ENCODE measurements at places on chromosomes 7 and 10. TPM values are rescaled to one million over a fixed set of nuclear protein-coding genes. Genes with fewer than 3 reads are reported as not detected.
A peak's percentile ranks its signal among the peaks of the same experiment; 100 is the strongest.

PODXL gene
- 28.1 TPM for total RNA-seq

CACNA2D1 gene
- total RNA-seq: 18.6 TPM

DNA sequence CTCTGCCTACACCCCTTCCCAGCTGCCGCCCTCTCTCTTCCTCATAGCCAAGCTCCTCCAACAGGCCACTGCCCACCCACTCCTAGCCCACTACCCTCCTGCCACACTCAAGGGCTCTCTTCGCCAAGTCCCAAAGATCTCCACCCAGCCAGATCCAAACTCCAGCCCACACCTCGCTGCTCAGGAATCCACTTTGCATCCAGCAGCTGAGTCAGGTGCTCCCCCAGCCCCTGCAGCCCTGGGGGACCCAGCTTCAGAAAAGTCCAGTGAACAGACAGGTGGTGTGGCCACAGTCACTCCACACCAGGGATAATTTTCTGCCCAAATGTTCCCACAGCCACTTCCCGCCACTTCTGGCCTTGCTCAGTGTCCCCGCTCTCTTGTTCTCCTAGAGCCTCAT lies 10.9 kb downstream of the OGDHL start:
- peak; percentile 20 for DNase-seq

CFTR gene
- total RNA-seq: not detected

BUD23 gene
- total RNA-seq: 62.0 TPM

PTPN20 gene
- 9.0 TPM for total RNA-seq

MBLAC1 gene
- total RNA-seq: 1.8 TPM

CPA1 gene
- total RNA-seq: 0.14 TPM

NXPH1 gene
- 80.2 TPM for total RNA-seq

- no peak for DNase-seq
Observed at GRCh38 chr10:71743089-71743838, 23.7 kb upstream of the C10orf105 start.

ANXA8L1 gene
- 1.2 TPM for total RNA-seq

DNA sequence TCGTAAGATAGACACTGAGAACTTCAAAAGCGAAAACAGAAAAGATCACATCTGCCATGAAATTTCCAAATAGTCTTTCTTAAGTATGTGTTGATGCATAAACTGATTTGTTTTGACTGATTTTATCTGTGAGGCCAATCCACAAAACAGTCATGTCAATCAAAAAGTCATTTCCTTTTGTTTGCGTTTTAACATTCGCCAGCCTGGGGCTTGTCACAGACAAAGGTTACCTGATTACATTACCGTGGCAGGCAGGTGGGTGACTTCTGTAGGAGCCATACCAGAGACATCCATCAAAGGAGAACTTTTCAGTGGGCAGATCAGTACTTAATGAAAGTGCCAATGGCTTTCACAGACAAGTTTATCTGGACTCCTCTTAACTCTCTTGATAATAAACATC lies 45.5 kb upstream of the BET1 start:
- DNase-seq: no peak

DNA sequence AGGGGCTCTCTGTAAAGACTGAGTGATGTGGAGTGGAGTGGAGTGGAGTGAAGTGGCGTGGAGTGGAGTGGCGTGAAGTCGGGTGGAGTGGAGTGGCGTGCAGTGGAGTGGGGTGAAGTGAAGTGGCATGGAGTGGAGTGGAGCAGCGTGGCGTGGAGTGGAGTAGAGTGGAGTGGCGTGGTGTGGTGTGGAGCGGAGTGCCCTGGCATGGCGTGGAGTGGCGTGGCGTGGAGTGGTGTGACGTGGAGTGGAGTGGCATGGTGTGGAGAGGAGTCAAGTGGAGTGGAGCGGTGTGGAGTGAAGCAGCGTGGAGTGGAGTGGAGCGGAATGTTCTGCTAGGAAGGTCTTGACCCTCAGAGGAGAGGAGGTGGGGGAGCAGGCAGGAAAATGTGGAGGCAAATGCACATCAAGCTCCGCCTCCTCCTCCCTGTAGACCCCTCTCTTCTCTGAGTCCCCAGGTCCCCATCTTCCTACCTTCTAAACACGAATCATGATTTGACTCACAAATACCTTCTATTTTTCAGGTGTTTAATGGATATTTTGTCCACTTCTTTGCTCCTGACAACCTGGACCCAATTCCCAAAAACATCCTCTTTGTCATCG lies 19.9 kb downstream of the ITIH2 start:
- DNase-seq: no peak

PRR15 gene
- total RNA-seq: 1.1 TPM

GRCh38 chr7:12715372-12716133 lies 28.1 kb downstream of the ARL4A start:
- peak; percentile 57 for DNase-seq

GRCh38 chr7:78702770-78703169 lies 750.7 kb downstream of the MAGI2 start:
- no peak for DNase-seq

- peak; percentile 41 for DNase-seq
Observed at GRCh38 chr10:86287966-86288579, 78.5 kb downstream of the GRID1 start.

AKR1C8 gene
- not detected for total RNA-seq

- peak; percentile 83 for DNase-seq
Observed at GRCh38 chr7:151251689-151252560, 3.4 kb upstream of the SMARCD3 start.

DNA sequence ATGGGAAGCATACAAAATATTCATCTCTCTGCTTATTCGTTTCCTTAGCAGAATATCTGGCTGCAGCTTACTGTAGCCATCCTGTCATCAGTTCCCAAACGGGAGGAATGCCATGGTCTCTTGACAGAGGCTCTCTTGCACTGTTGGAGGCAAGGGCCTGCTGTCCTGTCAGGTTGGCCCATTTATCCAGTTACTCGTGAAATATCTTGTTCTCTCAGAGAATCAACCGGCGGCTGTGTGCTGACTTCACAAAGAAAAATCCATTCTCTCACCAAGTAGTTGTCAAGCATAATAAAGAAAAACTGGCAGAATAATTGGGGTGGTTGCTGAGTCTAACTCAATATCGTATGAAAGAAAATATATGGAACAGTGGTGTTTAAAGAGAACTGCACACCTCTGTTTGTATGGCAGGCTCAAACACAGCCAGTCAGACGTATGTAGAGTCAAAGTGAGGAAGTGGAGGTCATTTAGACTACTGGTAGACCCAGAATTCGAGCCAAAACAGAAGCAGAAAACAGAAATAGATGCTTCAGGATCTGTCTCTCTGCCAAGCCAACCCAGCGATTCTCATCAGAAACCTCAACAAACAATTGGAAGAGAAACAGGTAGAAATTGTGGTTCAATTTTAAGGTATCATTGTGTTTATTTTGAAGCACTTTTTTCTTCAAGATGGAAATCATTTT lies 349.2 kb upstream of the PRKCQ start:
- DNase-seq: no peak

DNA sequence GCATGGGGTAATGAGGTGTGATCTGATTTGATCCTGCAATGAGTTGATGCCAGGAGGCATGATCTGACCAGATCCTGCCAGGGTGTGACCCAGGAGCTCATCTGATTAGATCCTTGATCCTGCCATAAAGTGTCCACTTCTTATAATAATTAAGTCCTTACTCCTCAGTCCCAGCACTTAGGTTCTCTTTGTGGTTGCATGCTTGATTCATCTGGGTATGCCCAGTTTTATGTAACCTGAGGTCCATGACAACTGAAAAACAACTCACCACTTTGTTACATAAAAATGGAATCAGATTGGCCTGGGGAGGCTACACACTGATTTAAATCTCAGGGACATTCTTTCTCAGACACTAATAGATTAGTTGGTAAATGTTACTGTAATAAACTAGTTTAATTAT lies 19.1 kb downstream of the ACADSB start:
- no peak for DNase-seq

DNA sequence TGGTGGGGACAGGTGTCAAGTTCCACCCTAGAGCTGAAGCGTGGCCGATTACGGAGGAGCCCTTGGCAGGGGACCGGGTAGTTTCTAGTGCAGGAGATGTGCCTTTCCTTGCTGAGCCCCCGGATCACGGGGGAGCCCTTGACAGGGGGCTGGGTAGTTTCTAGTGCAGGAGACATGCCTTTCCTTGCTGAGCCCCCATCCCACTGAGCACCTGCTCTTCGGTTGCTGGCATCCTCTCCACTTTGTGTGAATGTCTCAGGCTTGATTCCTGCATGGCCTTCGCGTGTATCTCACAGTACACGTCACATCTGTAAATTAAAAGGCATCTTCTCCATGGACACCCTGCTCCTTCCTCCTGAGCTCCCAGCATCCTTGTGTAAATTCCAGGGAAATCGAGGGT lies 263.5 kb downstream of the ADARB2 start:
- no peak for DNase-seq

KCNIP2 gene
- total RNA-seq: 7.2 TPM

PPP1R3C gene
- 29.6 TPM for total RNA-seq
